ENCODE measurements at places on chromosomes 7 and 10.

DNA sequence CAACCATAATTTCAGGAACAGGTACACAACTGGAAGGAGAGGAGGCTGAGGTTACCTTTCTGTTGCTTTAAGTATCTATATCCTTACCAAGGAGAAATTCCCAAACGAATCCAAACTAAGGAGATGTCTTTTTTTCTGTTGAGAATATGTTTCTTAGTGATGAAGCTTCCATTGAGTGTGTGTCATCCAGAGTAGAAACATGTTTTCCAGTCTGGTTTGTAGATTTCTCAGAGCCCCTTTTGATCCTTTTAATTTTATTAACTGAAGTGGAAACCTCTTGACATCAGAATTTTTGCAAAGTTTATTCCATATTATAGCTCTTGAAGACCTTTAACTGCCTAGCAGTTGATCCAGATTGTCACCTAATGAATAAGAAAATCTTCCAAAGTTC, 207.1 kb upstream of the FERD3L start:
- no peak for DNase-seq

- no peak for DNase-seq
These were observed 48.4 kb upstream of the GSAP start for GRCh38 chr7:77464589-77464988.

DNA sequence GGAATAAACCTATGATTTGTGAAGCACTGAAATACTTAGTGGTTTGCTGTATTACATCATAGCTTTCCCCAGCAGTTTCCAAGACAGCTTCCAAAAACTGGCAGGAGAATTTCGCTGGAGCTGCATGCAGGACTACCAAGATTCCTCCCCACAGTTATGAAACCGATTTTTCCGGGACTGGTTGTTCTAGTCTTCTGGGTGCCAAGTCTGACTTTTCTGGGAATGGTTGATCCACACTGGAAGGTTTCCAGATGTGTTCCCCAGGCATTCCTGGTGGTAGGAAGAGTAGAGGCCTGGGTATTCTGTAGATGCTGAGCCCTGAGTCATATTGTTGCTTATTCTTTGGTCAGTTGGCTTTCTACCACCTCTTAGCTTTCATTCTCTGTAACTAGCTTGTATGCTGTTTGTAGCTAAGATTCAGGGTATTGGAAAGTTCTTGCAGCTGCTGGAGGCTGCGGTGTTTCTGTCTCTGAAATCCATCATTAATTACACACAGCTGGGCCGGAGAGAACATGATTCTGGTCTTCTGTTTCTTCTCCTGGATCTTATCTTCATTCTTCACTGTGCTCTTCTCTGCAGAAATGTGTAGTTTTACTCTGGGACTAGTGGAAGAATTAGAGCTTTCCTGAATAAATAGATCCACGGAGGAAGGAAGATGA, 6.3 kb downstream of the ABCC2 start:
- peak; percentile 39 for DNase-seq

DNA sequence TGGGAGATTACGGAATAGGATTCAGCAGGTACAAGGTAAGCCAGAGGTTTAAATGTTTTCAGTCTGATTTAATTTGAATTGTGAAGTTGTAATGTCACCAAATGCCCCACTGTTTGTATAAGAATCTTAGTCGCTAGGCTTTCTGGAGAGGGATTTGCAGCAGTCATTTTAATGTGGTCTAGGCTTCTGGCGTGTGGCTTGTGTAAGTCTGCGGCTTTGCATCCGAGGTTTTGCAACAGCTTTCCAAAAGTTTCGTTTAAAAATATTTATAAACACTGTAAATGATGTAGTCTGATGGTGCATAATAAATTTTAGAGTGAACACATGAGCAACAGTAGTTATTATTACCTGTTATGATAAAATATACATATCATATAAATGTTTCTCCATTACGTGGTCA, 26.1 kb upstream of the BHLHA15 start:
- no peak for DNase-seq

DNA sequence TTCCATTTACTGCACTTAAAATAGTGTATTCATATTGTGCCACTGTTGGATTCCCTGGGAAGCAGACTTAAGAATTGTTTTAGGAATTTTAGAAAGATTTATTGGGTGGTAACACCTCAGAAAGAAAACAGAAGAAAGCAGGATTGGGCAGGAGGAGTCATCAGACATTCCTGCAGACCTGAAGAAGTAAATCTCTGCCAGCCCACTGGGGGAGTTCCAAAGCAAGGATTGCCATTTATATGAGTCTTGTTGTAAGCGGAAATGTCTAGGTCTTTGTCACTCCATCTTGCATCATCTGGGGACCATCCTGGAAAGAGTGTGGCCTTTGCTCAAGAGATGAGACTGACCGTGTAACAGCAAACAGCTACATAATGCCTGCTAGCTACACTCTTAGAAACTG, 947.6 kb upstream of the POT1 start:
- no peak for DNase-seq

DNA sequence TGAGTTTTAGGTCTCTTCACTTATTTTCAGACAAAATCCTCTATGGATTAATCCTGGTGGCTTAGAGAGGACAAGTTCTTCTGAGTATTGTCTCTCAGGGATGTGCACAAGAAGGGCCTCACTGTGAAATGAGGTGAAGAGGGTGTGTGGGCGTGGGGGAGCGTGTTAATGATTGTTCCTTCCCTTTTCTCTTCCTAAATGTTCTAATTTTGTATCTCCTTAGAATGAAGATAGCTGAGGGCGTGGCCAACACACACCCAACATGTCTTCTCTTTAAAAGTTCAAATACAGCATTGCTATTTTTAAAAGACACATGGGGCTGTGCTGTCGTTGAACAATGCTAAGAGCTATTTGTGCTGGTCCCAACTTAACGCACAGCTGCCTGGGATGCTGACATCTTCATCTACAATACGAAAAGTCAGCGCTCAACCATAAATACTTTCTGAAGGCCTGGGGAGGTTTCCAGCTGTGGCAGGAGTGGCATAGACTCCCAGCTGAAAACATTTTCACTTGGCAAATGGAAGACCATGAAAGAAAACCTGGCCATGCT, 135.9 kb downstream of the JCAD start:
- DNase-seq: no peak

GRCh38 chr10:112614586-112614985, 167.6 kb downstream of the VTI1A start:
- no peak for DNase-seq

- DNase-seq: no peak
These were observed 337.4 kb upstream of the PODXL start for GRCh38 chr7:131893631-131894340.

GRCh38 chr7:151046603-151047573, 1.4 kb upstream of the ASIC3 start:
- DNase-seq: no peak

DNA sequence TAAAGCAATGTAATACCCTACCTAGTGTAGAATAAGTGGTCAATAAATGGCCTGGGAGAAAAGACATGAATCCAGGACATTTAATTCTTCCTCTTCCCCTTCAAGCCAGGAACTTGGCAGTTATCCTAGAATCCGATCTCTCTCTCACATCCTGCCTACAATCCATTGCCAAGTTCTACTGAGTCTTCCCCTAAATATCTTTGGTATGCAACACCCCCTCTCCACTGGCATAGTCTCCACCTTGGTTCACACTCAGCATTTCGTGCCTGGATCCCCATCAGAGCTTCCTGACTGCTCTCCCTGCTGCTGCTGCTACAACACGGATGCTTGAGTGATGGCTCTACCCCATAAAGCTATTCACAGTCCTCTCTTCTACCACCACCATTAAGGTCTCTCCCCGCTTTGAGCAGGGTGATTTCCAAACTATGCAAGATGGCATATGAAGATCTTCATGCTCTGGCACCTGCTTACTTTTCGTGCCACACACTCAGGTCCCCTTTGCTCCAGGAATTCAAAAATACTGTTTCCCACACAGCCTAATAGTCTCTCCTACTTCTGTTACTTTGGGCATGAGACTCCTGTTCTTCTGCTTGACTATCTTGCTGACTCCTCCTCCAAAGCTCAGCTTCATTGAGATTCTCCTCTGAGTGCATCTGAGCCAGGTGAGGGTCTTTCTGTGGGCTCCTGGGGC, 4.8 kb downstream of the ANK3 start:
- no peak for DNase-seq

DNA sequence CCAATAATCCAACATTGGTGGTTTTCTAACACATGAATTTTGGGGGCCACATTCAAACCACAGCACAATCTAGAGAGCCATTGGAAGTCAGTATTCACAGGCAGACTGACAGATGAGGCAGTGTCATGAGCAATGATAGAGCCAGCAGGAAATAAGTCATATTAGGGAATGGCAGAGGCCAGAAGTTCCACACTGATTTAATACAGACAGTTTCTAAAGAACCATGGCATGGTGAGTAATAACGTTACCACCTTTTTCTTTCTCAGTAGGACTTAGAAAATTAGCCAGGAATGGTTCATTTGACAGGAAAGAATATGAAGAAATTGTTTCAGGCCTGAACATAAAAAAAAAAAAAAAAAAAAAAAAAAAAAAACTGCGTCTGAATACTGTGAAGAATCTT, 210.3 kb downstream of the GPAM start:
- DNase-seq: no peak

GRCh38 chr7:41222746-41223145, 480.1 kb downstream of the INHBA start:
- DNase-seq: no peak

DNA sequence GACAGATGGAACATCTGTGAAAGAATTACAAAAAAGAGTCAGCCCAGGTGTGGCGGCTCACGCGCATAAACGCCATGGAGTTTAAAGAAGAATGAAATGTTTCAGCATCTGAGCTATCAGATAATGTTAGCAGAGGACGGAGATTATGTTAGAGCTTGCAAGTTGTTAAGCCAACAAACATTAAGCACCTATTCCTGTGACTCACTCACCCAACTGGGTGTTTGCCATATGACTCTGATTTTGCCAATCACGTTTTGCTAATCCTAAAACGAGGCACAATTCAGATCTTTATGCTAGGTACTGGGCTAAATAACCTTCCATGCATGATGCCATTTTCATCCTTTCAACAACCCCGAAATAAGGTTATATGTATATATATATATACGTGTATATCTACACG, 29.0 kb upstream of the CCNY start:
- DNase-seq: no peak

- DNase-seq: no peak
These were observed 112.1 kb downstream of the ACTR3B start for GRCh38 chr7:152871678-152872060.

- no peak for DNase-seq
These were observed 204.7 kb downstream of the ADARB2 start for GRCh38 chr10:1532636-1533035.
